ENCODE measurements at places on chromosomes 3 and 15.

- no peak for DNase-seq
Observed at GRCh38 chr15:31060429-31061140, 40.9 kb downstream of the TRPM1 start.

DNA sequence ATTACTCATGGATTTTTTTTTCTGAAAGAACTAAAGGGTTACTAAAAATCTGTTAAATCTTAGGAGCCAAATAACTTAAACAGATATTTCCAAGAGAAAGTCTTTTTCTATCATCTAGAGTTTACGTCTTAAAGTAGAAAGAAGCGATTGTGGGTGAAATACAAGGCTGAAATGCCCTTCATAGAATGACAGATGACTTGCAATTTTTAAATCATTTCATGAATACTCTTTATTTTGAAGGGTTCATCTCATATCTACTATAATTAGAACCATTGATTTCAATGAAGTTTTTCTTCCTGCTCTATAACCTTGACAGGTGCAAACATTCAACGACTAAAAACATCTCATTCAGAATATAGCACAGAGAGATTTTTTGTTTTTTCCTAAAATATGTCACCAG lies 217.0 kb downstream of the GABRB3 start:
- DNase-seq = no peak

DNA sequence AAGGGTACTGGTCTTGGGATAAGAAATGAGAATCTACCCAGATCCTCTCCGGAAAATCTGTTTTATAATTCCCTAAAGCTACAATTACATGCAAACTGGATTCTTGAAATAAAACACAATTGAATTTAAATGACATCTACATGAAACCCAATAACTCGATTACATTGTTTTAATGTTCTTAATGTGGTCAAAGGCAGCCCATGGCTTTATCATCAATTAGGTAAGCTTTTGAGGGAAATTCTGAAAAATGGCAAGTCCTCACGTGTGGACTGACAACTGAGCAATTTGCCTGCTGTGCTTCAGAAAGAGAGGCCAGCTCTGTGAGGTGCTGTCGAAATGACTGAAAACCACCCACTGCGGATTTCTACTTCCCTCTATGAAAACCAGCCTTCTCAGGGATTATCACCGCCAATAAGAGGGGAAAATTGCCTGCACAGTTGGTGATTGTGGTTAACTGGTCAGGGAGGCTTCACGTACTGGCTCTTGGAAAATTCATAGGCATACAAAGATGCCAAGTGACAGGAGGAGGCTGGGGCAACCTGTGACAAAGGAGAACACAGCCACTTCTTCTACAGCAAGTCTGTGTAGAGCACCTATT lies 200.8 kb upstream of the SLCO3A1 start:
- DNase-seq = no peak

DNA sequence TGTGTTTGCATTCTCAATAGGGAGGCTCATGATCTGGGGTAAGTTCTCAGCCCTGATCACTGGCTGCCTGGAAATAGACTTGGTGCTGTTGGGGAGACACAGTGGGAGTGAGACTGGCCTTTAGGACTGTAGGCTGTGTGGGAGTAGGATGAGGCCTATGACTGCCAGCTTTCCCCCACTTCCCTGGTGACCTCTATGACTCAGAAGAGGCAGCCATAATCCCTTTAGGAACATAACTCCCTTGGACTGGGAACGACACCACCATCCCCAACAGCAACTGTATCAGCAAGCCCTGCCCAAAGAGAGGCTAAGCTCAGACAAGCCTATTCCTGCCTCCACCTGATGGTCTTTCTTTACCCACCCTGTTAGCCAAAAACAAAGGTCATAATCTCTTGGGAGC lies 91.3 kb downstream of the SUCNR1 start:
- DNase-seq = no peak

- no peak for DNase-seq
Observed at GRCh38 chr15:76062286-76062685, 2.5 kb downstream of the TMEM266 start.

GRCh38 chr3:114207768-114208167 lies 28.9 kb upstream of the DRD3 start:
- no peak for DNase-seq

DNA sequence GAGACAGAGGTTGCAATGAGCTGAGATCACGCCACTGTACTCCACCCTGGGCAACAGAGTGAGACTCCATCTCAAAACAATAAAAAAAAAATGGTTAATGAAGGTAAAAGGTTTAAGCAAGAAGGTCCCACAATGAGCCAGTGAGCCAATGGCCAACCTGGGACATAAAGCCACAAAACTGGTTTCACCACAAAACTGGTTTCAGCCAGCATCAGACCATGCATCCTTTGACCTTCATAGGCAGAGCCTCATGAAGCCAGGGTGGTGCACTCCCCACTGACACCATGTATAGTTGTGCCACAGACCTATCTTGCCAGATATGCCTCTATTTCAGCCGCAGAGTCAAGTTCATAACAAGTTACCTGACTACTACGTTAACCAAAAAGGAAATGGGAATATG lies 41.9 kb downstream of the SCAP start:
- DNase-seq = no peak

- no peak for DNase-seq
Observed at GRCh38 chr3:78562328-78562727, 1205.5 kb downstream of the ROBO1 start.

GRCh38 chr3:106620646-106621045 lies 751.8 kb upstream of the CBLB start:
- DNase-seq = no peak

DNA sequence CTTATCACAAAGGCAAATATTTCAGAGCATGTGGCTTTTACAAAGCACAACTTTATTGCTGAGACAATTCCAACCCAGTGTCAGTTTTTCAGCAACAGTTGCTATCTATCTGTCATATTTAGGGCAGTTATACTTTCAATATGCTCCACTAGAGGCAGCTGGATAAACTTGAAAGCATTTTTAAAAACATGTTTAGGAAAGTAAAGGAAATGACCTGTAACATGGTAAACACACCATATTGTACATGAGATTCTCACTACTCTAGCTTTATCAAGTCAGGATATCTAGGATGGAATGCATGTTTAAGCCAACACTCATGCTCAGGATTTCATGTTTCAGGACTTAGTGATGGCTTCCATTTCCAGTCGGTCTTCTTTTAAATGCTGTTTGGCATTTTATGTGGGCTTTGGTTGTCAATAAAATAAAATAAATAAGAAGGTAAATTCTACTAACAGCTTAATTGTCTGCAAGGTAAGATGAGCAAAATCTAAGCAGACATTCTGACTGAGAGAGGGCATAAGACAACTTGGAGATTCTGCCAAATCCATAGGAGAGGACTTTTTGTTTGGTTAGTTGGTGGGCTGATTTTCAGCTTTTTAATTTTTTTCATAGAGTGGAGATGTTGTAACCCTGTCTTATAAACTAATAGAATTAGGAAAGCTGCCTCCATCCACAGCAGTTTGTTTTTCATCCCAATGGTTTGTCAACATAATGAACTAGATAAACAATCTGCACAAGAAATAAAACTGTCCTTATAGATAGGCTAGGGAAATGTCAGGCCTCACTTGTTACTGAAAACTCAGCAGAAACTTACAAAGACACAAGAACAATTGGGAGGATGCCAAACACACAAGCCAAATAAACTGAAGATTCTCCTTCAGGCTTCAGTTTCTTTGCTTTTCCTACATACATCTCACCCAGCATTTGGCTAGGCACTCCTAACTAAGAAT lies 63.4 kb upstream of the CPB1 start:
- no peak for DNase-seq
